Cardiac muscle cell (in vitro differentiated cells and primary cell): ENCODE measurements at places on chromosomes 6 and 20. TPM values are rescaled to one million over a fixed set of nuclear protein-coding genes. Genes with fewer than 3 reads are reported as not detected.

Gene BPIFB3
- total RNA-seq, result not detected in 2 replicates

Gene CASS4
- total RNA-seq, result 0.07 and 0.12 TPM in 2 replicates

Gene PGC
- not detected in 2 replicates for total RNA-seq

GRCh38 chr20:40667503-40667902 is 21.5 kb downstream of the MAFB start:
- DNase-seq, result no peak

- DNase-seq, result peak; percentile 2
Observed at GRCh38 chr20:60095456-60095855, 137.2 kb downstream of the CDH26 start.

GRCh38 chr20:21557241-21558020 is 43.6 kb upstream of the NKX2-2 start:
- DNase-seq, result no peak

- no peak for DNase-seq
Observed at GRCh38 chr6:121393731-121394505, 41.5 kb upstream of the GJA1 start.

GRCh38 chr6:14619419-14619781 is 501.8 kb downstream of the CD83 start:
- DNase-seq, result no peak

DNA sequence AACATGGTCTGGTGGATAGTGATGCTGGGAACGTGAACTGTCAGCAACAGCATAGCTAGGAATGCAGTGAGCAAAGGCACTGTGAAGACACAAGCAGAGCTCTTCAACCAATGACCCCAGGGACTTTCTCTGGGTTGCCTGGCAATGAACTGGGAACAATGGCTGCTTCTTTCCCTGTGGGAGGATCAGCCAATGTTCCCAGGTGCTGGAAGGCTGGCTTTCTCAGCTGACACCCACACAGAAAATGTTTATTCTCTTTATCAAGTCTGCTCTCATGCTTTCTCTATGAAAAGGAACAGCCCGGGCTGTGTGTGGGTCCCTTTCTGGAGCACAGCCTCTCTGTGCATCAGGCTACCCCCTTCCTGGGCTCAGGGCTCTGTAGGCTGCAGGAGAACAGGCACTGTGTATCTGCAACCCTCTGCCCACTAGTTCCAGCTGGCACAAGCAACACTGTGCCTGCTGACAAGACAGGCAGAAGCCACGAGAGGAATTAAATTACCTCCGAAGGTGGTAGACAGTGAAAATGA is 54.2 kb downstream of the HFE start:
- DNase-seq, result peak; percentile 33

DNA sequence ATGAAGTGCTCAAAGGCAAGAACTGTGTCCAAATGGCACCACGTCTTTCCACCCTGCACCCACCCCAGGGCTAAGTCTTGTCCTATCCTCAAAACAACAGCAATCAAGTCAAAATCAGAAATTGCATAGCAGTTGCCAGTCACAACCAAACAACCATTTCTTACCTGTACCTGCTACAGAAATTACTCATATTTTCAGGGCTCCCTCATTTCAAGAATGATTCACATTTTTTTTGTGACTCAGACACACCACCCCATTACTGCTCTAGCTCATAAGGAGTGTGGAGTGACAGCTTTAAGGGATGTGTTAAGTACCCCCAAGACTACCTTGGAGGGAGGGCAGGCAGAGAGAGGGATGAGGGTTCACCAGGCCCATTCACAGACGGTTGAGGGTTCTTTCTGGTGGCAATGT is 111.7 kb downstream of the TRERF1 start:
- DNase-seq, result no peak

- no peak for DNase-seq
Observed at GRCh38 chr6:11208267-11208666, 24.2 kb downstream of the NEDD9 start.

DNA sequence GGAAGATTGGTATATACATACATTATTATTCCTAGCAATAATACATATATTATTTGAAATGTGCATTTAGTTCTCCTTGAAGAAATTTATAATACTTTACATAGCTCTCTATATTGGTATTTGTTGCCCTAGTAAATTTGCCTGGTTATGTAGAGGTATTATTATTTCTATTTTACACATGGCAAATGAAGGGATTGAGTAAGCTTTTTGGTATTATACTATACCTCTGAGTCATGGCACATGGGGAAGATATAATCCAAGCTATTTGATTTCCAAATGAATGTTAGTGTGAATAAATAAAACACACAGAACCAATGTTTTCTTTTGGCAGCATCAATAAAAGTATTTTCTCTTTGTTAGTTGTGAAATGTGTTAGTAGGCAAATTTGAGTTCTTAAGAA is 409.6 kb upstream of the SLC35B3 start:
- no peak for DNase-seq

DNA sequence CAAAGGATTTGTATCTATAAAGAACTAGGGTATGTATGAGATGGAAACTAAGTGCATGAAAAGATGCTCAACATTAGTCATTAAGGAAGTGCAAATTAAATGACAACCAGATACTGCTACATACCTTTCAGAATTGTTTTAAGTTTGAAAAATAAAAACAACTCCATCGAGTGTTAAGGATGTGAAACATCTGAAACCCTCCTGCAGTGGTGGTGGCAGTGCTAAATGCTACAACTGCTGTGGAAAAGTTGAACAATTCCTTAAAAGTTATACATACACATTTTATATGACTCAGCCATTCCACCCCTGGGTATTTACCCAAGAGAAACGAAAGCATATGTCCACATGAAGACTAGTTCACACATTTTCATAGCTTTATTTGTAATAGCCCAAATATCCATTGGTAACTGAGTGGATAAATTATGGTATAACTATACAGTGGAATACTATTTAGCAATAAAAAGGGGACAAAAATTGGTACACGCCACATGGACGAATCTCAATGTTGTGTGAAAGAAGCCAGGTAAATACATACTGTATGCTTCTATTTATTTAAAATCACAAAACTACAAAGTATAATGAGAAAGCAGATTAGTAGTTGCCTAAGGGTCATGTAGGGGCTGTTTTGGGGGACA is 10.6 kb downstream of the ARMH2 start:
- no peak for DNase-seq

- peak; percentile 29 for DNase-seq
Observed at GRCh38 chr6:168071620-168072019, 7.4 kb downstream of the FRMD1 start.

DNA sequence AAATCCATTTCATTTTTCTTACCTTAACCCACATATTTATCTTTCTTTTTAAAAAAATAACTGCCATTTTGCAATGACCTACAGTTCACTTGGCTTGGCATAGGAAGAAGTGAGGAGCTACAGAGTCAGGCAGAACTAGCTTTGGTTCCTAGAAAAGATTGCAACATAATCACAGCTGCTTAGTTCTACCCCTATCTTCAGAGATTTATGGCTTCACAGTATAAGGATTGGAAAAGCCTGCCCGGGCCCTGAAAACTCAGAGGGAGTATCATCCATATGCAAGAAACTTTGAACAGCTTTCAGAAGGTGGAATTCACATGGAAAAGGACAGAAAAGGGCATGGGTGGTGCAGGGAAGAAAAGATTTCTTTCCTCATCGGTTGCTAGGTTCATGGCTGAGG is 774.3 kb upstream of the CHD6 start:
- no peak for DNase-seq

DNA sequence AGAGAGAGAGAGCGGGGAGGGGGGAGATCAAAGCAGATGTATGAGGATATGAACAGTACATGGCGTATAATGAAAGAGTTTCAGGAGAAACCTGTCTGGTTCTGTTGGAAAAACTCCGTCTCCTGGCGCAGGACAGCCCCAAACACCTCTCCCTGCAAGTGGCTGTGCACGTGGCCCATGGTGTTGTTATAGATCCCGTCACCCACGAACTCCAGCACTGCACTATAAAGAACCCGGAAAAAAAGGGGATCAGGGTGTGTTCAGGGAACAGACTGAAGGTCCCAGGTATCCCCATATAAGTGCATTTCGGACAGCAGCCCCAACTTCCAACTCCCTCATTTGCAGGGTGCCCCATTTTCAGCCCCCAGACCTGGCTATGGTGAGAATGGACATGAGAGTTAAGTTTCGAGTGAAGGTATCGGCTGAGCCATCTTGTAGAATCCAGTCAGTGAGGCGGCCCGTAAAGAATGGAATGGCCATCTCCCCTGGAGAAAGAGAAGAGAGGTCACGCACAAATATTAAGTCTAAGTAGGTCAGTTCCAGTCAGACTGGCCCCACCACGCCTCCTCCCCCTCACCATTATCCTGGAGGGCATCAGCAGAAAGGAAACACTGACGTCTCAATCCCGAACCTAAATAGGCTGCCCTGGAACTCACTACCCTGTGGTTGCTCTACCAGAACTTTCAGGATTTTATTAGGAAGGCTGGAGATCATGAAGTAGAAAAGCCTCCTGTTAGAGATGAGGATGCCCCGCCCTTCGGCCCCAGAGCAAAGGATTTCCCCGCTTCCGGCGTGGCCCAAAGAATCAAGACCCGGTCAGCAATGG is 1.3 kb downstream of the TAP1 start:
- no peak for DNase-seq

DNA sequence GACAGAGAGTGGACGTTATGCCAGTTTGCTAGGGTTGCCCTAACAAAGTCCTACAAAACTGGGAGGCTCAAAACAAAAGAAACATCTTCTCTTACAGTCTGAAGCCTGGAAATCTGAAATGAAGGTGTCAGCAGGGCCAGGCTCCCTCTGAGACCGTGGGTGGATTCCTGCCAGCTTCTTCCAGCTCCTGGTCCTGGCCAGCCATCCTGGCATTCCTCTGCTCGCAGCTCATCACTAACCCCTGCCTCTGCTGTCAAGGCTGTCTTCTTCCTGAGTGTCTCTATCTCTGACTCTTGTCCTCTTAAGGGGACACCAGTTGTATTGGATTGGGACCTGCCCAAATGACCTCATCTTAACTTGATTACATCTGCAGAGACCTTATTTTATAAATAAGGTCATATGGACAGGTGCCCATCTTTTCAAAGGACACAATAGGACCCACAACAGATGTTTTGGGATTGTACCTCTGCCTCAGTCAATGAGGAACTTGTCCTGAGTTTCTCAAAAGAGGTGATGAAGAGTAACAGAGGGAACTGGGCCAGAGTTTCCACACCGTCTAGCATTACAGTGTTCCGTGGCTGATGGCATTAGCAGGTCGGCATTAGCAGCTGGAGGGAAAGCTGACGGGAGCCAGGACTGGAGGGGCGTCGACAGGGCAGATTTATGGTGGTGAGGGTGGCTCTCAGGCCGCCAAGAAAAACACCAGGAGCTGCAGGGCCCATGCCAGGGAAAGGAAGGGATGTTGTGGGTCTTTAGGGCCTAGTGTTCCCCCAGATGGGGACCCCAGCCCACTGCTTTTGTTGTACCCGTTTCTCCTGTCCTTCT is 157.3 kb downstream of the TBXT start:
- no peak for DNase-seq

GRCh38 chr20:58853976-58854637 is 1.6 kb downstream of the GNAS start:
- DNase-seq, result no peak

DNA sequence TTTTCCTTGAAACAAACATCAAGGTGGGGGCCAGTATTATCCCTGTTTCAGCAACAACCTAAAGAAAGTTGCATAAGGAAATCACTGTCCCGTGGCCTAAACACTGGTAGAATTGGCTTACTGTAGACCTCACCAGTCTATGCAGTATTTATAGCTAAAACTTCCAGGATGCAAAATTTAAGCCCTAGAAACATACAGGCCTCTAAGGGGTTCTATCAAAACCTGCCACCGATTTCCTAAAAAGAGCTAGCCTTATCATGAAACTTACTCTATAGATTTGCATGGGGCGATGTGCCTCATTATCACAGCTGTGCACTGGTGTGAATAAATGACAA is 84.3 kb upstream of the FOXQ1 start:
- no peak for DNase-seq

- DNase-seq, result no peak
Observed at GRCh38 chr6:52557389-52558265, 19.2 kb downstream of the TRAM2 start.

- DNase-seq, result no peak
Observed at GRCh38 chr6:44117397-44118128, 9.7 kb downstream of the MRPL14 start.

DNA sequence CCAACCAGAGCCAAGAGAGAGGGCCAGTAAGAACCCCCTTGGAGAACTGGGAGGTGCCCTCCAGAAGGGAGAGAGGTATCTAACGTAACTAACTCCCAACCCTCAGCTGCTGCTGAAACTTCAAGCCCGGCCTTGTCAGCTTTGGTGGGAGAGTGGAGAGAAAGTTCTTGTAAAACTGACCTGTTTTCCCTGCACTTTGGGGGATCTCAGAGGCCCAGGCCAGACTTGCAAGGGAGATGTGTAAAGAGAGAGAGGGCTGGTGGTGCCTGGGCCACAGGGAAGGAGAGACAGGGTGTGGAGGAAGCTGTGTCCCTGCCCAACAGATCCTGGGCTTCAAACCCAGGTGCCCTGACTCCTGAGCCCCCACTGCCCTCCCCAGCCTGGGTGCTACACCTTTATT is 17.3 kb upstream of the IP6K3 start:
- no peak for DNase-seq

- DNase-seq, result no peak
Observed at GRCh38 chr6:144129469-144129868, 20.8 kb upstream of the STX11 start.
